ENCODE measurements at places on chromosomes 2 and 18. TPM values are rescaled to one million over a fixed set of nuclear protein-coding genes. Genes with fewer than 3 reads are reported as not detected.

The NETO1 gene
- 2.0 TPM for total RNA-seq

The LONRF2 gene
- total RNA-seq, result 0.19 TPM

The ZNF396 gene
- total RNA-seq, result 0.53 TPM

The TWIST2 gene
- 7.2 TPM for total RNA-seq

The SPATA3 gene
- total RNA-seq, result not detected

The DSG1 gene
- not detected for total RNA-seq

The MBD5 gene
- total RNA-seq, result 12.1 TPM

The FAM161A gene
- 0.78 TPM for total RNA-seq

- no peak for DNase-seq
Observed at GRCh38 chr2:52356556-52356955, 1324.6 kb upstream of the NRXN1 start.

DNA sequence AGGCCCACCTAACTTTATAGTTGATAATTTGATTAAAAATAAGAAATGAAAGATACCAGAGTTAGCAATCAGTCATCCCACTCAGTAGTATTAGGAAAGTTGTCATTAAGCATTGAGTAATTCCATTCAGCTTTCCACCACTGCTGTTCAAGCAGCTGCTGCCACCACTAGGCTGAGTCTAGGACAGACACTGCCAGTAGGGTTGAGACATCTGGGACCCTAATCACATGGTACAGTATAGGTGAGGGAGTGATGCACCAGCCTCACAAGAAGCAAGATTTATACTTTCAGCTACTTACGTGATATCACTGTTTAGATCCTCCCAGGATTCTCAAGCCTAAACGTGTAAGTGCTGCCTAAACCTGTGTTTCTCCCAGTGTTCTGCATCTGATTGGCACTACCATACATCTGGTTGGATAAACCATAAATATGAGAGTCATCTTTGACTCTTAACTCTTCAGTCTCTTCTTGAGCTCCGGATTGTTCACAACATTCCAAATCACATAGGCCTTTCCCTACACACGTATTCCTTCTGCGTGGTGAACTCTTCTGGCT is 3.2 kb downstream of the UBXN4 start:
- DNase-seq, result no peak

- DNase-seq, result no peak
Observed at GRCh38 chr2:126932966-126933710, 34.4 kb downstream of the TEX51 start.

DNA sequence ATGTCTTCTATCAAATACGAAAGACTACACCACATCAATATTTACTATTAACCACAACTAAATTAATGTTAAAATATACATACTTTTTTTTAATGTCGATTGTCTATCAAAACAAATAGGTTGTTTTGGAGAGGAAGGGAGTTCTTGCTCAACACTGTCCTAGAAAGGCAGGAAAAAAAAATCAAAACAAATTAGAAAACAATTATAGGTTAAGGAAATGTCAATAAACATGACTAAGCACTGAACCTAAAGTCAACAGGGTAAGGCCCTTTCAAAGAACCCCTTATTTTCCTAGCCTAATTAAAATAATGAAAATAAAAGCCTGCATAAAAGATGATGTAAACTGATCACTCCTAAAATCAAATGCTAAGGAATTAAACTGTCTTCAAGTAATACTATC is 2.8 kb downstream of the CEP76 start:
- DNase-seq, result no peak

DNA sequence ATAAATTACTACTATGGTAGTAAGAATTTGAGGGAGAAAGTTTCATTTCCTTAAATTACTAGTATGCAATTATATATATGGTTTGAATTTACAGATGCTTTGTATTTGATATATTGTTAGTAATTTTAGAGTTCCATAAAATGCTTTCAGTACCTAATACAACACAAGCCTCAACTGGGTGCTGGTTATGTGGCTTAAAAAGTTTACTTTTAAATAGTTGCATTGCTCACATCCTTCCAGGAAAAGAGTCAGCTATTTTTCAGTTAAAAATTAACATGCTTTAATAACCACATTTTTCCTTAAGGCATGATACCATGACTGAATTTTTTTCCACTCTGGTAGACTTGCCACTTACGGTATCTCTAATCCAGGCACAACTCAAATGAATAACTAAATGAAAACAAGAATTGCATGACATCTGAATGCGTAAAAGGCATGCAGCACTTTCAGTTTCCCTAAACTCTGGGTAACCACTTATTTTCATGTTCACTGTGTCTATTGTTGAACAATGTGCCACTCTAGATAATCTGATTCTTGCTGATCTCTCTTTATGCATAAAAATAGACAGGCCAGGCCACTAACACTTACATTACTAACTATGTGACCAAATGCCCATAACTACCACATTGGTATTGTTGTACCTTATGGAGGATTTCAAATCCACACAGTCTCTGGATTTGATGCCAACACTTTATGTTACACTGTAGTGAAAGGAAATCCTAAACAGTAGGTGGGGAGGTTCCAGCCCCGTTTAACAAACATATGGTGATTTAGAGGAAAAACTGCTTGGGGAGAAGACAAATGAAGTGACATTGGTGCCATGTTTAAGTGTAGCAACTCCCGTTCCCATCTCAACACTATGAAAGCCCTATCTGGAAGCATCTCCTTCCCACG is 35.5 kb upstream of the SLC35F5 start:
- DNase-seq, result no peak

- no peak for DNase-seq
Observed at GRCh38 chr2:44940732-44941464, 604 bp upstream of the SIX3 start.

GRCh38 chr2:20035955-20036666 is 15.3 kb downstream of the LAPTM4A start:
- DNase-seq, result no peak

- no peak for DNase-seq
Observed at GRCh38 chr2:37652199-37652640, 19.2 kb downstream of the CDC42EP3 start.

Measured in glomerular endothelial cell (primary cell).